ENCODE measurements at places on chromosomes 2 and 18.

GRCh38 chr2:218395456-218395825 lies 4.2 kb upstream of the CTDSP1 start:
- DNase-seq, result no peak

DNA sequence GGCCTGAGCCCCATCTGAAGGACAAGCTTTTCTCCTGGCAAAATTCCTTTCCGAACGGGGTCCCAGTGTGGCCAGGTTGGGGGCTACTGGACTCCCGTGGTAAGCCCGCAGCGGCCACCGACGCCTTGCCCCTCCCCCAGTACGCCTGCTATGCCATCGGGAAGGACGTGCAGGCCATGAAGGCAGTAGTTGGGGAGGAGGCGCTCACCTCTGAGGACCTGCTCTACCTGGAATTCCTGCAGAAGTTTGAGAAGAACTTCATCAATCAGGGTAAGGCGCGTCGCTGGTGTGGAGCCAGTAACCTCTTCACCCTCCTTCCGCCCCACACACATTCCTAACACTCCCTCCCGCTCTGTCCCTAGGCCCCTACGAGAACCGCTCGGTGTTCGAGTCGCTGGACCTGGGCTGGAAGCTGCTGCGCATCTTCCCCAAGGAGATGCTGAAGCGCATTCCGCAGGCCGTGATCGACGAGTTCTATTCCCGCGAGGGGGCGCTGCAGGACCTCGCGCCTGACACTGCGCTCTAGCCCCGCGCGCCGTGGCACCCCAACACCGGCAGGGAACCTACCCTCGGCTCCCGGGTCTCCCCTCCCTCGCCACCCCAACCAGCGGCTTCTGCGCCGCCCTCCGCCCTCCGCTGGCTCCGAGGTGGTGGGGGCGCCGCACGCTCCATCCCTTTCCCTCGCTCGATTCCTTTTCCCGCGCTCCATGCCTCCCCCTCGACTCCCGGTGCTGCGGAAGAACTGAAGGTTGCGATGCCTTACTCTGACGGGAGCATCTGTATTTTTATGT lies 13.6 kb upstream of the ANKRD53 start:
- peak; percentile 86 for DNase-seq

DNA sequence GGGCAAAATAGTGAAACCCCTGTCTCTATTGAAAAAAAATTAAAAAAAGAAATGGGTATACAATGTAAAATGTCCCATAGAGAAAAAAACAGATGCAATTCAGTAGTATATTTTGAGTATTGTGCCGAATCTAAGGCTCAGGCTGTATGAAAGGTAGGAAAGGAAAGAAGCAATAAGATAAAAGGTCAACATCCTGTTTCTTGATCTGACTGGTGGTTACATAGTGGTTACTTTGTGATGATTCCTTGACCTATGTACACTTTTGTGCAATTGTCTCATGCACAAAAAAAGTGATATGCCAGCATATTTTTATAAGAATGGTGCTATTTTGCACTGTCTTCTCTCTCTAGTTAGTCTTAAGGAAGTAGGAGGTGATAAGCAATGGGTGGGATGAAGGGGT lies 1333.7 kb upstream of the TMEFF2 start:
- no peak for DNase-seq

DNA sequence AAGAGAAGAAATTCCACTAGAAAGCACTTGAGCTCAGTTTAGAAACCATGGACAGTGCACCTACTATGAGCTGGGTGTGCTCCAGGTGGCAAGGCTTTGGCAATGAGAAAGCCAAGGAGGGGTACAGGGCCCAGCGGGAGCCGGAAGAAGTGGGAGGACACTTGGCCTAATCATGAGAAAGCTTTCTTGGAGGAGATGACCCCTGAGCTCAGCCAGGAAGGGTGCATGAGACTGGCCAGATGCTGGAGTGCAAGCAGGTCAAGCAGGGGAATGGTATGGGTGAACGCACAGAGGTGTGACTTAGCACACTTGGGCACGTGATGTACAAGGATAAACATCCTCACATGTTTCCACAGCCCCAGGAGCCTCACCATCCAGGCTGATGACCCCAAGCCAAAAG lies 97.2 kb upstream of the GLI2 start:
- no peak for DNase-seq

DNA sequence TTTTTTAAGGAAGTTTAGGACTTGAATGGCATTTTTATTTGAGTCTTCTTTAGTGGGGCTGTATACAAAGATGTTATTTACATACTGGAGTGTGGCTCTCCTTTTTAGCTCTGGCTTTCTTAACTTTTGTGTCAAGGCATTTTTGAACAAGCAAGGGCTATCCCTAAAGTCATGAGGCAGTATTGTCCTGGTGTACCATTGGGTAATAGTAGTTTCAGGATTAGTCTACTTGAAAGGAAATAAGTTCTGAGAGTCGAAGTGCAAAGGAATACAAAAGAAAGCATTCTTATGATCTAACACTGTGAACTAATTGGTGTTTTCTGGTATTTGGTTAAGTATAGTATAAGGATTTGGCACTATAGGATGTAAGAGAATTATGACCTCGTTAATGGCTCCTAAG lies 1.9 kb upstream of the CYP27A1 start:
- peak; percentile 54 for DNase-seq

DNA sequence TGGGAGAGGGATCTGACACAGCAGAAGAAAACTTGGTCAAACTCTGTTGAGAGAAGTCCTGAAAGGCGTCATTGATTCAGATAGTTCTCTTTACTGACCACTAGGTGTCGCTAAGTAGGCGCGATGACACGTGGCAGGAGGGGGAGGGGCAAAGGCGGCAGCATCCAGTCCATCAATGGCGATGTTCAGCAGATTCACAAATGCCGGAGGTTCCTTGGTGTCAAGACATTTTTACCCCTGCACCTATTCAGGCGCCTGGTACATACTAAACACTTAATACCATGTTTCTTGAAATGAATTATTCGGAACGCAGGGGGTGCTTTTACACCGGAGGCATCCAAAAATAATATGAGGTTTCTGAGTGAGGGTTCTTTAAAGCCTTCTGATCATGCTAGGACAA lies 3.0 kb upstream of the PLEK start:
- DNase-seq, result peak; percentile 91

GRCh38 chr18:48342125-48342524 lies 67.1 kb downstream of the ZBTB7C start:
- no peak for DNase-seq

- DNase-seq, result no peak
These were observed 16.4 kb upstream of the MSH2 start for GRCh38 chr2:47386551-47386950.

GRCh38 chr2:16303761-16304160 lies 361.9 kb downstream of the CYRIA start:
- DNase-seq, result no peak

GRCh38 chr2:143121079-143121478 lies 8.1 kb upstream of the ARHGAP15 start:
- no peak for DNase-seq

- DNase-seq, result no peak
These were observed 24.0 kb downstream of the CFAP210 start for GRCh38 chr2:169670215-169670651.

DNA sequence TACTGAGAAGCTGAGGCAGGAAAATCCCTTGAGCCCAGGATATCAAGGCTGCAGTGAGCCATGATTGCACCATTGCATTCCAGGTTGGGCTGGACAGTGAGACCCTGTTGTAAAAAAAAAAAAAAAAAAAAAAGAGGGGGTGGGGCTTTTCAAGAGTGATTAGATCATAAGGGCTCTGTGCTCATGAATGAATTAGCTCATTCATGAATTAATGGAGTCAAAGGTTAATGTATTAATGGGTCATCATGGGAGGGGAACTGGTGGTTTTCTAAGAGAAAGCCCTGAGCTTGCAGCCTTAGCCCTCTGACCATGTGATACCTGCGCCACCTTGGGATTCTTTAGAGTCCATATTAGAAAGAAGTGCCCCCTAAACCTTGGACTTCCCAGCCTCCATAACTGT lies 4.5 kb downstream of the SLC19A3 start:
- DNase-seq, result no peak

- DNase-seq, result no peak
These were observed 10.3 kb downstream of the MBD5 start for GRCh38 chr2:148031152-148031551.

- no peak for DNase-seq
These were observed 3.2 kb downstream of the TRAK2 start for GRCh38 chr2:201448061-201448460.

- DNase-seq, result no peak
These were observed 57.1 kb upstream of the PKDCC start for GRCh38 chr2:41990688-41991087.

GRCh38 chr2:121532894-121533293 lies 2.2 kb downstream of the RNU4ATAC start:
- no peak for DNase-seq

GRCh38 chr2:134845719-134846118 lies 7.3 kb downstream of the ACMSD start:
- no peak for DNase-seq

- no peak for DNase-seq
These were observed 142.1 kb downstream of the IRS1 start for GRCh38 chr2:226657340-226658053.

GRCh38 chr2:108073415-108074072 lies 87.2 kb downstream of the SLC5A7 start:
- DNase-seq, result no peak

GRCh38 chr18:58177004-58177717 lies 133.1 kb downstream of the NEDD4L start:
- DNase-seq, result peak; percentile 5

- DNase-seq, result no peak
These were observed 8.3 kb upstream of the TMEM178A start for GRCh38 chr2:39657287-39657937.

- DNase-seq, result no peak
These were observed 561.4 kb upstream of the ID2 start for GRCh38 chr2:8120506-8120860.

DNA sequence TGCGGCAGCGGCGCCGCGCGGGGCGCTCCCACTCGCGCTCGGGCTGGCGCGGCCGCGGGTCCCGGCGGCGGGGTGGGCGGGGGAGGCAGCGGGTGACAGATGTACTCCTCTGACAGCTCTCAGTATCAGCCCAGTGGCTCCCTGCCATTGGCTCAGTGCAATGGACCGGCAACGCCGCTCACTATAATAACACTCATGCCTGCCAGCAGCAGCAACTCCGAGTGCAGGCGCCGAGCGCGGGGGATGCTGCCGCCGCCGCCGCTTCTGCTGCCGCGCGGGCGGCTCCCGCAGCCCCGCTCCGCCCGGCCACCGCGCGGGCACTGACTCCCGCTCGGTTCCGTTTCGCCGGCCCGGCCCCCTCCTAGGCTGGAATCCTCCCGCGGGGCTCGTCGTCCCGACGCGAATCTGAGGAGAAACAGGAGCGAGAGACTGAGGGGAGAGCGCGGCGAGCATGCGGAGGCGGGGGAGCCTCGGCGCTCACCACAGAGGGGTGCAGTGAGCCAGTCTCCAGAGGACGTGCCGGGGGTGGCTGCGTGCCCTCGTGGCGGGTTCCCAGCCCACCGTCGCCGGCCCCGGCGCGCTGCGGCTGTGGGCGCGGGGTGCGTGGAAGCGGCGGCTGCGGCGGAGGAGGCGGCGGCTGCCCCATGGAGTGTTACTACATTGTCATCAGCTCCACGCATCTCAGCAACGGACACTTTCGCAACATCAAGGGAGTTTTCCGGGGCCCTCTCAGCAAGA lies at the start of gene ZNF804A:
ZNF804A (plus strand) TSS at position 214 of the 738 bp plus-strand sequence; CDS start at position 645, 431 bp downstream.
- peak; percentile 94 for DNase-seq

DNA sequence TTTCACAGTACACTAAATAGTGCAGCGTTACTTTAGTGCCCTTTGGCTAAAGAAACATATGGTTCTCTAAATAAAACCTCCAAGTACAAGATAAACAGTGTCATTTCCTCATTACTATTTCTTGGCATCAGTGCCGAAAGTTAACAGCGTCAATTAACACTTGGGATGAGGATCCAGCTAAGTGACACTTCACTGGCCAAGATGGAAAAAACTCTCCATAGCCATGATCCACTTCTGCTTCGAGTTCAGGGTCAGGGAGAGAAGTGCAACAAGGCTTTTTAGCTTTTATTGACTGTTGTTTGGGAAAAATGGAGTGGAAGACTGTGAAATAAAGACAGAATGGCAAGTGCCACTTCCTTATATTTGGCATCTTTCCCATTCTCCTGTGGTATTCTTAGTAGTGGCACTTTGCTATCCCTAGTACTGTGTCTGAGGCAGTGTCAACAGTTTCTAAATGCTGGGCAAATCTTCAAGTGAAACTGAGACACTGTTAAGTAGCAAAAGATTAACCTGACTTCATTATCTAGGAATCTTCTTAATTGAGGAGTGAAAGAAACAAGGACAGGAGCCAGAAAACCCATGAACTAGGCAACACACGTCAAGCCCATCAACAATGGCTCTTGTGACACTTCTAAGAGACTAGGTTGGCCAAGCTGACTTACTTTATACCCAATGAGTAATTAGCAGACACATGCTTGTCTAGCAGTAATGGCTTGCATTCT lies 222.5 kb upstream of the SESTD1 start:
- no peak for DNase-seq

DNA sequence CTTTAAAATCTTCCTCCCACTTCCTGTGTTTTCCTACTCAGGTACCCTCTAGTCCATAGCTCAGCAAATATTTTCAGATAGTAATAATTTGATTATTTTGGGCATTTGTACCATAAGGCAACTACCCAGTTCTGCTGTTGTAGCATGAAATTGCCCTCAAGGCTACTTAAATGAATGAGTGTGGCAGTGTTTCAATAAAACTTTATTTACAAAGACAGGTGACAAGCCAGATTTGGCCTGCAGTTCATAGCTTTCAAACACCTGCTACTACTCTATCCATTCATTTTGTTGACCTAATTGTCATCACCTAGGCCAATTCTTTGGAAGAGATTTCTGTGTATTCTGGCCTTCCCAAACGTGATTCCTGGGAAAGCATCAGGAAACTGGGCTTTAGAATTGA lies 28.9 kb downstream of the NYAP2 start:
- no peak for DNase-seq
